Stimulated activated CD8-positive, alpha-beta memory T cell treated with anti-CD3 and anti-CD28 coated beads, Interleukin-2, amount 100 ng/mL, for 1 hour (primary cell): ENCODE measurements at places on chromosomes 12 and 14.

GRCh38 chr12:49546481-49546880 lies 7.7 kb downstream of the KCNH3 start:
- no peak for DNase-seq

DNA sequence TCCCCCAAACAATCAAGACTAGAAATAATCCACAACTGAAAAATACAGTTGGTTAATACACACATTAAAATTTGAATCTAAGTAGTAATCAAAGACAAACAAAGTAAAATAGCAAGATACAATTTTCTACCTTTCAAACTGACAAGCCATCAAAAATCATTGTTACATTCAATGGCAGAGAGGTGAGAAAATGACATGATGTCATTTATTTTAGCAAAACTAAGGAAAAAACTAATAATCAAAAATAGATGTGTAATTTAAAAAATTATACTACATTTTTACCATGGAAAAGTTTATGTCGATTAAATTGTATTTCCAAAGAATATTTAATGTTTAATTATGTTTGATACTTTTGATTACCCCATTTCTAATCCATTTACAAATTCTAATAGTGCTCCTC lies 59.7 kb downstream of the NOVA1 start:
- no peak for DNase-seq

- no peak for DNase-seq
Observed at GRCh38 chr12:10400829-10401228, 8.7 kb downstream of the KLRC4 start.

DNA sequence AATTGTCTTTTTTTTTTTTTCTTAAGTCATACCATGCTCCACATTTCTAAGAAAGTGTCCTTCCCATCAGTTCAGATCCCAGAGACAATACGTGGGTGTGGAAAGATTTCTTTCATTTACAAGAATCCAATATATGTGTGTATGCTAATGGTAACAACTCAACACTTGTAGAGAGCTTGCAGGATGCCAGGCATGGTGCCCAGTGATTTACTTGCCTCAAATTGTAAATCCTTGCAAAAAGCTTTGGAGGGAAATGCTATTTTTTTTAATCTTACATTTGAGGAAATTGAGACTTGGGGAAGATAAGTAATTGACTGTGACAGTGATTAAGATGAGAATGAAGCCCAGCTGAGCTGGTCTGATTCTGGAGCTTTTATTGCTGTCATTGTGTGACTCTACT lies 1264.6 kb upstream of the SEL1L start:
- no peak for DNase-seq

DNA sequence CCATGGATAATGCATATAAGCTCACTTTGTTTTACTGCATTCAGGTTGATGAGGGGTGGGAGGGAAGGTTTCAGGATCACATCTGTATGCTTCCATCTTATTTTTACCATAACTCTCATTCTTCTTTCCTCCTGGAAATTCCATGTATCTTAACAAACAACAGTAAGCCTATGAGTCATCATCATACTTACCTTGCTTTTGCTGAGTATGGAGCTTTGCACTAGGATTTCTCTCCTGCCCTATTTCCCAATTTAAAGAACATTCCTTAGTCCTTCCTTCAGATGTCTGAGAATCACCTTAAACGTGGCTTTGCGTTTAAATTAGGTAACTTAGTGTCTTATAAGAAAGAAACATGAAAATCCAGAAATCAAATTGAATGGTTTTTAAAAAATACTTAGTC lies 1.6 kb upstream of the CLEC14A start:
- DNase-seq, result no peak

DNA sequence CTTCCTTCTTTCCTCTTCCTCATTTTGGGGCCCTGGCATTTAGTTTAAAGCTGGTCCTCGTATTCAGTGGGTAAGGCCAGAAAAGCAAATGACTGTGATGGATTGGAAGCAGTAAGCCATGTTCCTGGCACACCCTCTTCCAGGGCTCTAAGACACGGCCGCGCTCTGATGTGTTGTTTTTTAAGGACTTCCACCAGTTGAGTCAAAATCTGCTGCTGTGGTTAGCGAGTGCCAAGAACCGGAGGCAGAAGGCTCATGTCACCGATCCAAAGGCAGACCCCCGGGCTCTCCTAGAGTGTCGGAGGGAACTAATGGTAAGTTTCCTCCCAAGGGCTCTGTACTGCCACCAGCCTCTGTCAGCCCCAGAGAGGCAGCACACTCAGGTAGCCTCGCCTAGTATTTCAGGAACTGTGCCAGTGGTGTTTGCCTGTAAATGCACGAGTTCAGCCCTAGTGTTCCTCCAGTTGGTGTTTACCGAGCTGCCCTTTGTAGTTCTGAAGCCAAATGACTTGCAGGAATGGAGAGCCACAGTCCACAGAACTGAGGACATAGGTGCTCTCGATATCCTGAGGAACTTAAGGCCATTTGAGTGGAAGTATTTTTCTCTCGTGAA lies 72.7 kb downstream of the ESR2 start:
- DNase-seq, result no peak

- DNase-seq, result no peak
Observed at GRCh38 chr14:91046488-91047072, 13.9 kb downstream of the RPS6KA5 start.

GRCh38 chr12:23628806-23629205 lies 320.7 kb downstream of the SOX5 start:
- no peak for DNase-seq
